ENCODE measurements at places on chromosomes 3 and 15. TPM values are rescaled to one million over a fixed set of nuclear protein-coding genes. Genes with fewer than 3 reads are reported as not detected.

KNG1 gene
- total RNA-seq: not detected

DNA sequence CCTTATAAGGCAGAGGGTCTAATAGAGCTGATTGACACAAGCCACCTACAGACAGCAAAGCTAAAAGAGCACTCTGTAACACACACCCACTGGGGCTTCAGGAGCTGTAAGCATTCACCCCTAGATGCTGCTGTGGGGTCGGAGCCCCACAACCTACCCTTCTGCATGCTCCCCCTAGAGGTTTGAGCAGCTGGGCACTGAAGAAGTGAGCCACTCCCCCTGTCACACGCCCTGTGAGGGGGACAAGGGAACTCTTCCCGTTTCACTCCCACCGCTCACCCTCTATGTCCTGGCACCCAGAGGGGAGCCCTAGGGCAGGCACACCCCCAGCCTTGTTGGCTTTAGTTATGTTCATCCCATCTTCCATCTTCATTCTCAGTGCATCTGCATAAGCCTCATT is 9.4 kb upstream of the CSTA start:
- H3K27ac ChIP-seq: no peak overlapping the region
- no peaks in the 10 kb centered on the region for H3K4me1 ChIP-seq
- no peak for DNase-seq
- H3K36me3 ChIP-seq: no peaks in the 10 kb centered on the region

GRCh38 chr3:117059067-117059955 is 349.7 kb downstream of the TUSC7 start:
- no peak overlapping the region for H3K4me3 ChIP-seq
- H3K27ac ChIP-seq: no peak overlapping the region

- no peaks in the 10 kb centered on the region for H3K27me3 ChIP-seq
- H3K4me1 ChIP-seq: no peaks in the 10 kb centered on the region
- DNase-seq: no peak
- H3K36me3 ChIP-seq: no peaks in the 10 kb centered on the region
- H3K4me3 ChIP-seq: no peak overlapping the region
Observed at GRCh38 chr3:150367757-150368156, 40.3 kb upstream of the TSC22D2 start.

KIF15 gene
- 0.24 TPM for total RNA-seq

RETNLB gene
- total RNA-seq: not detected

DNA sequence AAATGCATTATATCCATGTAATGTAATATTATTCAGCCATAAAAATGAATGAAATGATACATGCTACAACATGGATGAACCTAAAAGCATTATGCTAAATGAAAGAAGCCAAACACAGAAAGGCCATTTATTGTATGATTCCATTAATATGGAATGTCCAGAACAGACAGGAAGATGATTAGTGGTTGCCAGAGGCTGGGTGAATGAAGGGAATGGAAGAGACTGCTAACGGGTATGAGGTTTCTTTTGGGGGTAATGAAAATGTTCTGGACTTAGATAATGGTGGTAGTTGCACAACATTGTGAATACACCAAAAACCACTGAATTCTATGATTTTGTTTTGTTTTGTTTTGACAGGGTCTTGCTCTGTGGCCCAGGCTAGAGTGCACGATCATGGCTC is 61.6 kb upstream of the MAP4 start:
- H3K4me1 ChIP-seq: no peaks in the 10 kb centered on the region
- H3K27ac ChIP-seq: no peak overlapping the region
- no peaks in the 10 kb centered on the region for H3K36me3 ChIP-seq
- no peak for DNase-seq
- H3K4me3 ChIP-seq: no peak overlapping the region

TMEM108 gene
- not detected for total RNA-seq

DNA sequence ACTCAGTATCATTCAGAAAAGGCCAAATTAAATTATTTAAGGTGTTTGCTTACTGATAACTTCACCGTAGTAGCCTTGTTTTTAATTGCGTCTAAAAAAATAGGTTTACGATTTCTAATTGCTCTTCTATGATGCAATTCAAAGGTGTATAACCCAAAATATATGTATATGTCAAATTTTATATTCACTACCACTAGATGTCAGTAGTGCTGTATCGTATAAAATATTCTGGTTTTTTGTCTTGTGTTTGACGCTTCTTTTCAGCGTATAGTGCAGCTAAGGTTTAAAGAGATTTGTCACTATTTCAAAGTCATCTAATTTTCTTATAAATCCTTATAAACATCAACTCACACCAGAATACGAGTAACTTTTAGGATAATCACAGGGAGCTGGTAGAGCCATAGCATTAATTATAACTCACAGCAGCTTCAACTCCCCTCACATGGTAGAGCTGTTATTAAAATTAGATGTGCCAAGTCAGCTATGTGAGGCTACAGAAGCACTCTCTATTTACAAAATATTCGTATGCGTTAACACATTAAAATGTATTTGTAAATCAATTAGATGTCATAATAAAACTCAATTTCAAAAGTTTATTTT is 3.5 kb downstream of the PFN2 start:
- no peak for DNase-seq
- H3K27me3 ChIP-seq: no peaks in the 10 kb centered on the region
- no peaks in the 10 kb centered on the region for H3K36me3 ChIP-seq
- no peak overlapping the region for H3K4me3 ChIP-seq
- H3K4me1 ChIP-seq: no peaks in the 10 kb centered on the region
- no peak overlapping the region for H3K27ac ChIP-seq

IL1RAP gene
- total RNA-seq: 14.9 TPM

DNA sequence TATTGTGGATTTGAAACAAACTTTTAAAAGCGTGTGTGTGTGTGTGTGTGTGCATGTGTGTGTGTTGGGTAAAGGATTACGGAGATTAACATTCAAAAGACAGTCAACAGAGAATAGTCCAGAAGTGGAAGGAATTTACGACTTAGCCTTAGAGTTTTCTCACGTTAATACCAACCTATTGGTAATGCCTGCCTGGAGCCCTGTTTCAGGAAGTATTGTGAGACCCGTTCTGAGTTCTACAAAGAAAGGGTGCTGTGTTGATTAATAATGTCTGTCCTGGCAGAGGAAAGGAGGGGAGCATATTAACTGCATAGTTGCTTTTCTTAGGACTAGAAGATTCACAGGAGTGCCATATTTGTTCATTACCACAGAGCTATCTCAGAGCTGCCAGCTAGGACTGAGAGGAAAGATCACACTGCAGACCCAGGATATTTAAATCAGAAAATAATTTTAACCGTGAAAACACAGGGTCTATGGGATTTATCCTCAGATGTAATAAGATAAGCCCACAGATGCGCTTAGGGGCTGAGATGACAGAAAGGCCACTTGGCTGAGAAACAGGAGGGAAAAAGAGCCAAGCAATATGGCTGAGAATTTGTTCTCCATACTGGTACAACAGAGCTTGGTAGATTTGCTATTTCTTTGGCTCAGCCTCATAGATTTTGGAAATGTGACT is 40.5 kb upstream of the FRMD4B start:
- no peak for DNase-seq
- no peaks in the 10 kb centered on the region for H3K36me3 ChIP-seq
- no peaks in the 10 kb centered on the region for H3K27me3 ChIP-seq
- H3K27ac ChIP-seq: no peak overlapping the region

- no peak overlapping the region for H3K27ac ChIP-seq
- DNase-seq: no peak
- no peaks in the 10 kb centered on the region for H3K36me3 ChIP-seq
- H3K4me3 ChIP-seq: no peak overlapping the region
Observed at GRCh38 chr3:53491276-53491675, 3.1 kb upstream of the CACNA1D start.

DNA sequence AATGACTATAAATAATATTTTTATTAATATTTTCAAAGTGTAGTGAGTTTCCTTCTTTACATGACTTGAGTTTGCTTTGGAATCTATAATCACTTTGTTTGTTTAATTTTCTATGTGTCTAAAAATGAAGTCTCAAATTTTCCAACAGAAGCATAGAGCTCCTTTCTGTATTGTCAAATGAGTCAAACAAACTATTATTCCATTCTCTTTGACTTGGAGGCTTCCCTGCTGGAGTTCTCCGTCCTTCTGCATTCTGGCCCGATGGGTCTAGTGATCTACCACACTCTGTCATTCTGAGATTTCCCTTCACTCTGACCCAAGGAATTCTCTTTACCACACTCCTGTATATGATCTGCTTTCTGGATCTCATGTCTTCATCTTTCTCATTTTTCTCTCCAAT is 30.1 kb downstream of the POLR2M start:
- DNase-seq: no peak
- no peaks in the 10 kb centered on the region for H3K4me1 ChIP-seq
- no peak overlapping the region for H3K4me3 ChIP-seq
- no peaks in the 10 kb centered on the region for H3K27me3 ChIP-seq

- no peak overlapping the region for H3K4me3 ChIP-seq
- no peak for DNase-seq
- no peak overlapping the region for H3K27ac ChIP-seq
Observed at GRCh38 chr3:43153216-43154083, 47.6 kb upstream of the POMGNT2 start.

DNA sequence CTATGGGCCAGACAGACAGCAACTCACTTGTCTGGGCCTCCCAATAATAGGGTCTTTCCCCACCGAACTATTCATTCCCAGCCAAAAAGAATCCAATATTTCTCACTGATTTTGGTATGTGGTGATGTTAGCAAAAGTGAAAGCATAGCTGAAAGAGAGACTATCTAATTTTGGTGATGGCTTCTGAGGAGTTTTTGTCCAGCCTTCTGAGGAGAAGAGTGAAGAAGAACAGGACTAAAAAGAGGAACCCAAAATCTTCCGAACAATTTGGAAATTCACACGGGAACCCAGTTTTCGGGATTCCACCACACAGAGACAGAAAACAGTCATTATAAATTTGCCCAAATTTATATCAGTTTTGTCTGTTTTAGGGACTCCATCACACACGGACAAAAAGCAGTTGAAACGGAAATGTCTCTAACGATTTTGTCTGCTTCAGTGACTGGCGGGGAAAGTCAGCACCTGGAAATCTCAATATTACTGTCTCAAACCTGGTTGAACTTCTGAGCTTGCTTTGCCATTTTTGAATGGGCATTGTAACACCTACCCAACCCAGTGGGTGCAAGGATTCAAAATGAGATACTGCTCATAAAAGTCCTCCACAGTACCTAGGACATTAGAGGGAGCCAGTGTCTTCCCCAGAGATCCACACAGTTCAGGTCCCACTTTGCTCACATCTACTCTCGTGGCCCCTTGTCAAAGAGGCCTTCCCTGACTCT is 9.1 kb downstream of the CD80 start:
- H3K4me1 ChIP-seq: no peaks in the 10 kb centered on the region
- no peak for DNase-seq
- H3K27me3 ChIP-seq: no peaks in the 10 kb centered on the region

GRCh38 chr3:58411851-58412830 is 21.5 kb downstream of the PDHB start:
- H3K4me3 ChIP-seq: no peak overlapping the region
- H3K36me3 ChIP-seq: no peaks in the 10 kb centered on the region
- H3K27me3 ChIP-seq: no peaks in the 10 kb centered on the region
- no peaks in the 10 kb centered on the region for H3K4me1 ChIP-seq
- H3K27ac ChIP-seq: no peak overlapping the region
- no peak for DNase-seq

GRCh38 chr3:34408088-34408487 is 609.7 kb downstream of the PDCD6IP start:
- DNase-seq: no peak
- H3K27ac ChIP-seq: no peak overlapping the region
- no peaks in the 10 kb centered on the region for H3K36me3 ChIP-seq
- no peaks in the 10 kb centered on the region for H3K4me1 ChIP-seq
- H3K4me3 ChIP-seq: no peak overlapping the region

GRCh38 chr15:69661871-69662644 is 209.4 kb downstream of the RPLP1 start:
- no peaks in the 10 kb centered on the region for H3K27me3 ChIP-seq
- no peak overlapping the region for H3K4me3 ChIP-seq
- H3K36me3 ChIP-seq: no peaks in the 10 kb centered on the region
- no peak overlapping the region for H3K27ac ChIP-seq
- DNase-seq: no peak

DNA sequence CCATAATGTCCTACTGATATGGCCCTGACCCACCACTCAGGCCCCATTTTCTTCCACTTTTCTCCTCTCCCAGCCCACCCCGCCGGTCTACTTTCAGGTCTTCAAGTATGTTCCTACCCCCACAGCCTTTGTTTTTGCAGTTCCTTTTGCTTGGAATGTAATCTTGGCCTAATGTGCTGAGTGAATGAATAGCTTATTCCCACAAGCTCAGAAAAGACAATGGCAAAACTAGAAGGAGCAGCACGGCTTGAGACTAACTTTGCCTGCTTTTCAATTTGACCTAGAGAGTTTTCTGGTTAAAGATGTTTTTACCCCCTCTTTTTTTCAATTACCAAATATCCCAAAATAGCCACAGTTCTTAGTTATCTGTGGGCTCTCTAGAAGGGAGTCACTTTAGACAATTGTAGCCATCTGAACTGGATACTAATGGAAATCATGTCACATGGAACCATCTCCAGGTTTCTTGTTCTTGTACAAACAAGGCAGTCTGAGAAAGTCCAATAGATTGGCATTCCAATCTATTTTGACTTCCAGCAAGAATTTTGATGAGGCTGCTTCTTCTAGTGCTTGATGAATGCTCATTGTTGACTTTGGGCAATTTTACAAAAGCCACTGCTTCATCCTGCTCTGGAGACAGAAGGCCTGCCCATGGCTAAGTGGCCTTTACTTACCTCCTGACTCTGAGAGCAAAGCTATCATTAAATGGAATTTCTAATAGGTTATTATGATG is 16.3 kb upstream of the LMCD1 start:
- DNase-seq: no peak
- H3K4me1 ChIP-seq: no peaks in the 10 kb centered on the region
- H3K4me3 ChIP-seq: no peak overlapping the region
- no peak overlapping the region for H3K27ac ChIP-seq

GRCh38 chr15:92625251-92625980 is 30.2 kb downstream of the FAM174B start:
- H3K27ac ChIP-seq: no peak overlapping the region
- no peaks in the 10 kb centered on the region for H3K4me1 ChIP-seq
- no peak for DNase-seq
- H3K4me3 ChIP-seq: no peak overlapping the region
- no peaks in the 10 kb centered on the region for H3K36me3 ChIP-seq

NANOGP8 gene
- total RNA-seq: not detected

DNA sequence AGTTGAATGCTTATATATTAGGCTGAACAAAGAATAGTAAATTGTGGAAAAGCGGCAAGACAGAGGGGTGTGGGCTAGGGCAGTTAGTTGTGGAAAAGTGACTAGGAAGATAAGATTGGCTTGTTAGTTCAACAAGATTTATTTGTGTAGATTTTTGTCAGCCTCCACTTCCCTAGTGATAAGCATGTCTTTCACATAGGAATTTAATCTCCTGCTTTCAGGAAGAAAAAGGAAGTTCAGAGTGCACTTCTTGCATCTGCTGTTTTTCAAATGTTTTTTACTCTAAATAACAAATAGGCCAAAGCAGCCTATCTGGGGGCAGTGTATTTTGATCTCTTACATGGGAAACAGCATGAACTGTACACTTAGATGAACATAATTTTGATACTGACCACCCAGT is 919.9 kb downstream of the NAALADL2 start:
- no peak for DNase-seq
- no peaks in the 10 kb centered on the region for H3K4me1 ChIP-seq
- no peaks in the 10 kb centered on the region for H3K36me3 ChIP-seq
- H3K27me3 ChIP-seq: no peaks in the 10 kb centered on the region
